NCI-H2227 treated with DMSO at 0.1 percent for 48 hours (cell line): ENCODE measurements at places on chromosomes 3 and 15.

GRCh38 chr15:59255680-59256336 lies 49.2 kb downstream of the LDHAL6B start:
- no peak for DNase-seq

DNA sequence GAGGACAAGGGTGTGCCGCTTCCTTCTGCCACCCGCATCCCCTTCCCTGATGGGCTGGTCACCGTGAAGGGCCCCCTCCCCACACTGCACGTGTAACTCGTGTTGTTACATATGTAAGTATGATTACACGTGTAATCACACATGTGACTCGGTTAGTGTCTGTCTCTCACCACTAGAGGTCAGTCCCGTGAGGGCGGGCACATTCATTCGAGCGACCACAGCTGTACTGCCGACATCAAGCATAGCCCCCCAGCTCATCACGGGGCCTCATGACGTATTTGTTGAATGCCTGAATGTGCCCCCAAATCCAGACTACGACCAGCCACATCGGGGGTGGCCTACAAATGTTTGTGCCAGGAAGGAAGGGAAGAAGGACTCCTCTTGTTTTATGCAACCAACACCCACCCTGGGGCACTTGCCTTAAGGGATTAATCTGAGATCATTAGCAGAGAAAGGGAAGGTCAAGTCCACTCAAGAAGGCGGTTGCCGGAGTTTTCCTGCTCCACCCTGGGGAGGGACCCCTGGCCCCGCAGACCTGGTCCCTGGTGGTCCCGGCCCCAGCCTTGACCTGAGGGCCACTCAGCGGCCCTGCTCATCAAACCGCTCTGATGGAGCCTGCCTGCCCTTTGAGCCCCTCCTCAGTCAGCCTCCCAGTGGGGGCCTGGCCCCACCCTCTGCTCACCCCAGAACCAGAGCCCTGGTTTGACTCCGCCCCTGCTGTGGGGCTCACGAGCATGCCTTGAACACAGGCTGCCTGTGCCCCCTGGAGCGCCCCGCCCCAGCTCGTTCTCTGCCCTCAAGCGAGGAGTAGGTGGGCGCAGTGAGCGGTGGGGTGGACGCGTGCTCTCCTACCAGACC lies 52.8 kb downstream of the RGMA start:
- no peak for DNase-seq

DNA sequence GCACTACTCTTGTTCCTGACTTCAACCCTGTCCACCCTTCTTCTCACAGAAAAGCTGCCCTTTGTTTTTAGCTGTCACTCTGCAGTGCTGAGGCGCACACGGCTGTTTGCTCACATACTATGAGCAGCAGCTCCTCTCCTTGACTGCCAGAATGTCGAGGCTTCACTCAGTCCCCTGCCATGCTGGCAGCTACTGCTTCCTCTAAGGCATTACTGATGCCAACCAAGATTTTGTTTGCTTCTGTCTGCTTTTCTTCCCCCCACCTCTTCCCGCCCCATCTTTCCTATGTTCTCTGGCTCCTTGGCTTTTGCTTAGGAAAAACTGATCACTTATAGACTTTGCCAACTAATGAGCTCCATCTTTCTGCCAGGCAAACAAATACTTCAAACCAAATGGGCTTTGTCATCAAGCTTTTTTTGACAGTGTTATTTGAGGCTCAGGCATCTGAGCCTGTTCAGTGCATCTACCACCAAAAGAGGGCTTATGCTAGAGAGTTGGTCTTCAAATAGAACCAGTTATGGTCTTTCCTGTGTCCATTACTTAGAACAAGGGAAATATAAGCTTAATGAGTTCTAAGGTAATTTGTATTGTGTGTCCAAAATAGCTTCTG lies 81.0 kb downstream of the FBXL2 start:
- no peak for DNase-seq

GRCh38 chr15:80036071-80036470 lies 23.4 kb upstream of the ZFAND6 start:
- no peak for DNase-seq

DNA sequence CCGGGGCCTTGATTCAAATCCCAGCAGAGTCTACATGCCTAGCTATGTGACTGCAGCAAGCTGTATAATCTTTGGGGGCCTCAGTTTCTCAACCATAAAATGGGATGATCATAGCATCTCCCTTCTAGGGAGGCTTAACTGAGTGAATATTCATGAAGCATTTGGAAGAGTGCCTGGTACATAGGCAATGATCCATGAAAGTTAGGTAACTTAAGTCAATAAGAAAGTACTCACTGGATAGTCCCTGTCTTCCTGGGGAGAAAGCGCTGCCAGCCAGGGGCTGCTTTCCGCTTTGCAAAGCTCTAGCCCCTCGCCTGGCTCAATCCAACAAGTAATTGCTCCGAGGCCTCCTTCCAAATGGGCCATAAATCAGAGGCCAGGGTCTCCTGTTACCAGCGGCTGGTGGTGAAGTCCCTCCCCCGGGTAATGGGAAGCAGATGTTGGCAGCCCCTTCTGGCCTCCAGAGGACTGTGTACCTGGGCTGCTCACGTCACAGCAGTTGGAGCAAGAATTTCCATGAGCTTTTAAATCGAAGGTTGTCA lies 521.9 kb upstream of the PROK2 start:
- DNase-seq, result peak; percentile 32

DNA sequence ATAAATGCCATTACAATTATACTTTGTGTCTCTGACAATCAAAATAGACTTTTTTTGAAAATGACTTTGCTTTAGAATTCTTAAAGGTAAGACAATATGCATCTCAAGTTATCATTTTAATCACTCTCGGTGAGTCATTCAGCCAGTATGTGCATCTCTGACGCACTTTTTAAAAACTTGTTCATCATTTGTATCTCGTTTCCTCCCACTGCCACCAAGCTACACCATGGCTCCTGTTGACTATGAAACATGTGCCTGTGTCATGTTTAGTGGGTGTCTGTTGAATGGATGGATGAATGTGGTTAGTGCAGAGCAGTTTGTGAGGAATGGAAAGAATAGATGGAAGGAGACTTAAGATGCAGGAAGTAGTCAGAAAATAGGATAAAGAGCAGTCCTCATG lies 68.6 kb downstream of the ARPP21 start:
- no peak for DNase-seq

DNA sequence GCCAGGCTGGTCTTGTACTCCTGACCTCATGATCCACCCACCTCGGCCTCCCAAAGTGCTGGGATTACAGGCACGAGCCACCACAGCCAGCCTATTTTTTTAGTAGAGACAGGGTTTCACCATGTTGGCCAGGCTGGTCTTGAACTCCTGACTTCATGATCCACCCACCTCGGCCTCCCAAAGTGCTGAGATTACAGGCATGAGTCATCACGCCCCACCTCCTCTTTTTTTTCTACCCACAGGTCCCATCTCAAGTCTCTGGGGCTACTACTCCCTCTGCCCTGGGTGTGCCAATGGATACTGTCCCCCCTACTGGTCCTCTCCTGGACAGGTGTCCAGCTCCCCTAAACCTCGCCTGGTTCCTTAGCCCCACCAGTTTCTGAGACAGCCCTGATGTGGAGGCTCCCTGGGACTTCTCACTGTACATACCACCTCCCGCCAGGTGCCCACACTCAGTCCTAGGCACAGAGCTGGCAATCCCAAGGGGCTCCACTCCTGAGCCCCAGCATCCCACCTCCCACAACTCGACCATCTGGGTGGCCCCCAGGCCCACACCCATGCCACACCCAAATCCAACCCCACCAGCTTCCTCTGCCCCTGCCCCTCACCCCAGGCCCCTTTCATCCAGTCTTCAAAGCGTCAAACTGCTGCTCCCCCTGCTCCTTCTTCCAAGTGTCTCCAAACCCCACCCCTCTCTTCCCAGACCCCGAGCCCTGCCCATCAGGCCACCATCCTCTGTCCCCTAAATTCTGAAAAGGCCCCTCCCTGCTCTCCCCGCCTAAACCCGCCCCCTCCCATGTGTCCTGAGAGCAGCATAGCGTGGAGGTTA lies 13.1 kb upstream of the CYP11A1 start:
- DNase-seq, result no peak

DNA sequence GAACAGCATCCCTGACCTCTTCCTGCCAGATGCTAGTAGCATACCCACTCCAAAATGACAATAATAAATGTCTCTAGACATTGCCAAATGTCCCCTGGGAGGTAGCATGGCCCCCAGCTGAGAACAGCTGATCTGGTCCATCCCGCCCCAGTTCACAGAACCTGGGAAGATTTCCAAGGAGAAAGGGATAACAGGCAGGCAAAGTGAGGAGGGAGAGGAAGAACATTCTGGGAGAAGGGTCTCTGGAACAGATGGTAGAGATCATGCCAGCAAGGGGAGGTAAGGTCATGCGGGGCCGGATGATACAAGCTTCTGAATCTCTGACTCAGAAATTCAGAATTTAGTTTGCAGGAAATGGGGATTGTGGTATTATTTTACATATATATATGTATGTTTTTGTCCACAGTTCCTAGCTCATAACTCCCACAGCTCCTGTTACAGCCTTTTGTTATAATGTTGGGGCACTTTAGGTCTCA lies 192.7 kb downstream of the SUCLG2 start:
- DNase-seq, result no peak

DNA sequence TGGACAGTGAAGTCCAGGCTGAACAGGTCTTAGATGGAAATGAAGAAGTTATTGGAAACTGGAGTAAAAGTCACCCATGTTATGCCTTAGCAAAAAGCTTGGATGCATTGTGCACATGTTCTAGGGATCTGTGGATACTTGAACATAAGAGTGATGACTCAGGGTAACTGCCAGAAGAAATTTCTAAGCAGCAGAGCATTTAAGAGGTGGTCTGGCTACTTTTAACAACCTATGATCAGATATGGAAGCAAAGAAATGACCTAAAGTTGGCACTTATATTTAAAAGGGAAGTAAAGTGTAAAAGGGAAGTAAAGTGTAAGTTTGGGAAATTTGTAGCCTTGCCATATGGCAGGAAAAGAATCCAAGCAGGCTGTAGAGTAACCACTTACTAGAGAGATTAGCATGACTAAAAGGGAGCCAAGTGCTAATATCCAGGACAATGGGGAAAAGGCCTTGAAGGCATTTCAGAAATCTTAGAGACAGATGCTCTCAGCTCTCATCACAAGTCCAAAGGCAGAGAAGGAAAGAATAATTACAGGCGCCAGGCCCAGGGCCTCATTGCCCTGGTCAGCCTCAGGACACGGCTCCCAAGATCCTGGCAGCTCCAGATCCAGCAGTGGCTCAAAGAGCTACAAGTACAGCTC lies 73.9 kb upstream of the KCNH8 start:
- no peak for DNase-seq
